DMS153 (cell line): ENCODE measurements at places on chromosomes 3 and 15.
A peak's percentile ranks its signal among the peaks of the same experiment; 100 is the strongest.

DNA sequence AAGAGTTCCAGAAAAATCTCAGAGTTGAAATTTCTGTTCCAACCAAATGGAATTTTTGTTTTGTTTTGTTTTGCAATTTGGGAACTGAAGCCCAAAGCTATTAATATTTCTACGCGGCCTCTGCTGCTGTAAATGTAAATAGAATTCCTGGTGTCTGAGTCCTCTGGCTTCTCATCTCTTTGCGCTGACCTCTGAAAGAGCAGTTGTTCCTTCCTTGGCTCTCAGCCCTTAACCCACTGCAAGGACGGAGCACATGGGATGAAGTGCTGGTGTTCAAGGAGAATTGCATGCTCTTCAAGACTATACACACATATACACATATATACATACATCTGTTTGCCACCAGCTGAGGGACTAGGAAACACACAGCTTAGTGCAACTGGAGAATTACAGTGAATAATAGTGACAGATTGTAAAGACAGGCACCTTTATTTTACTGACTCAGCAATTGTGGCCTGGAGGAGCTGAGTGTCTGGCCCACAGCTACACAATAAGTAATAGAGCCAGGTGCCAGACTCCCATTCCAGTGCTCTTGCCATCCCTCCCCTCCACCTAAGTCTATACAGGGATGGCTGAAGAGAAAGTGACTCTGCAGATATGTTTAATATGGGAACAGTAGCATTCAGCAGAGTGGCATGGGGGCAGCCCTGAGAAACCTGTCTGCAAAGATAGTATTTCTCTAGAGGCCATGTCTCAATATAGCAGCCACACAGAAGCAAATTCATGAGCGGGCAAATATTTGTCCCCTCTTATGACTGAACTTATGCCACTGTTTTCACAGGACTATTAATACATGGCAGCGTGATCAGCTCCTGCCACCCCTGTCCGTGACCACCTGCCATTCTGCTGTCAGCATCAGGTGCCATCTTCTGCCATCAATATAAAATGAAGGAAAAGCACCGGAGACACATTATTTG is 42.3 kb downstream of the NEK10 start:
- no peak for DNase-seq

DNA sequence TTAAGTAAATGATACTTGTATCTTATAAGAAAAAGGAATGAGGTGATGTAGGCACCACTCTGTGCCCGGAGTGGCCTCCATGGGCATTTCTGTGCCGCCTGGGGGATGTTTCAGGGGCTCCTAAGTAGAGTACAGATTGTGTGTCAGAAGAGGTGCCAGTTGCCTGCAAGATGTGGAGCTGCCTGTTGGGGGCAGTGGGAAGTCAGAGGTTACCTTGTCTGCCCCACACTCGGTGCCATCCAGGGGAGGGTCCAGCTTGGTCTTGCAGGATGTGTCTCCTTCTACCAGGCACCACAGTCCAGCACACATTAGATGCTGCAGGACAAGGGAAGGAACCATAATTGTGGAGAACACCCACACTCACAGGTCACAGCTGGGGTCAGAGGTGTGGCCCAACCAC is 208.8 kb downstream of the ADAMTS17 start:
- DNase-seq: no peak

DNA sequence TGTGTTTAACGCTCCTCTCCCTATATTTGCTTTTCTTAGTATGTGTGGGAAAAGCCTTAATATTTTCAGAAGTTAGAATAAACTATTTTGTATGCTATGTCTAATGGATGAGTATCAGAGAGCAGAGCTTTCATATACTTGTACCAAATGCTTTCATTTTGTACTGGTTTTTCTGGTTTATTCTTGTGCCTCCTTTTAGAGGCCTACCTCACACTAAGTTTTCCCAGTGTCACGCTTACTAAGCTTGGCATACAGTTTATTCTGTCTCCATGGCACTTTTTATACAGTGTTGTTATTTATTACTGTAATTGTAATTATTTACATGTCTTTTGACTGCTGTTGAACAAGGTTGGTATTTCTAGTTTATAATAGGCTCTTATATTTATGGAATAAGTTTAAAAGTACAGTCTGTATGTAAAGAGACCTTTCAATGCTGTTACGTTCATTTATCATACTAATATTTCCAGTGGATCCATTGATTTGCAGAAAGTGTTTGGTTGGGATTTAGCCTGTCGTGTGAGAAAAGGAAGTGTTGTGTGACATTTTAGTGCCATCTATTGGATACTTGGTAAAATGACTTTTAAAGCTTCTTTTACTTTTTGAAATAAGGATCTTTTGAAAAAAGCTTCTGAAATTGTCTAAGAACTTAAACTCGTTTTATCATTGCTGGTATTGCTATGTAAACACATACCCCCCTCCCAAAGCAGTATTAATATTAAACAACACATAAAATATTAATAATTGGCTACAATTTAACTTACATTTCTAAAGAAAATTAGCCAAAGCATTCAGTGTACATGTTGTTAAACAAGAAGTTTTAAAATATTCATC is 5.2 kb upstream of the EBLN2 start:
- DNase-seq: peak; percentile 11

DNA sequence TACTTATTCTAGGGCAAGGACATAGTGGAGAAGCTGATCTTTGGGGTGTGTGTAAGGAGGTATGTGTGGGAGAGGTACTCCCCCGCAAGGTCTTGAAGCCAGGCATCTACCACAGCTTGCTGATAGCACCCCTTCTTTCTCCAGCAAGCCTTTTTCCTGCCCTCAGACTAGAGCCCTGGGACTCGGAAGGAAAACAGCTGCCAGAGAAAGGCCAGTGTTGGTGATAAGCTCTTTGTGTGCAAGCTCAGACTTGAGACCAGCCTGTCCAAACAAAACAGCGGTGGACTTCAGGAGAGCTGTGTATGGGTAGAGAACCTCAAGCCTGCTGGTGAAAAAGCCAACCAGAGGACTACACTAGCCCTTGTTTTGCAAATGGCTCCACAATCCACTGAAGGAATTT is 1028.6 kb downstream of the MCTP2 start:
- peak; percentile 2 for DNase-seq

DNA sequence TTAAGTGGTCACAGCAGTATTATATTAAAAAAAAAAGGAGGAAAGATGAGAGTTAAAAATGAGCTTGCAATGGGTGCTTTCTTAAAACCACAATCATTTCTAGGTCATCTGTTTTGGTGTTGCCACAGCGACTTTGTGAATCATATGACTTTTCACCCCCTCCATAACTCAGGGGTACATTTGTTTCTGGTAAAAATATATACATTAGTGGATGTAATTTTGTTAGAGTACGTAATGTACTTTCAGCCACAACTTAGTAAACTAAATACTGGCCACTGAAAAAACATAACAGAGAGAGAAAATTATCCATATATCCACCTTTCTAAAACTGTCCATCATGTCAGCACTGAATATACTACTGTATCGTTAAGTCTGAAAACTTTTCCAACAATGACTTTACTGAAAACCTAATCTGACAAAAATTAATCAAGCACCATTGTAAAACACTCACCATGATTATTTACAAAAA is 3.4 kb downstream of the ANKRD28 start:
- DNase-seq: no peak

- DNase-seq: no peak
These were observed 26.6 kb downstream of the SUCNR1 start for GRCh38 chr3:151899996-151900395.

GRCh38 chr3:59429198-59429597 is 379.4 kb upstream of the CFAP20DC start:
- DNase-seq: no peak
